ENCODE measurements at places on chromosomes 7 and 10.

GRCh38 chr7:153473185-153473584 is 579.0 kb upstream of the DPP6 start:
- DNase-seq = no peak

DNA sequence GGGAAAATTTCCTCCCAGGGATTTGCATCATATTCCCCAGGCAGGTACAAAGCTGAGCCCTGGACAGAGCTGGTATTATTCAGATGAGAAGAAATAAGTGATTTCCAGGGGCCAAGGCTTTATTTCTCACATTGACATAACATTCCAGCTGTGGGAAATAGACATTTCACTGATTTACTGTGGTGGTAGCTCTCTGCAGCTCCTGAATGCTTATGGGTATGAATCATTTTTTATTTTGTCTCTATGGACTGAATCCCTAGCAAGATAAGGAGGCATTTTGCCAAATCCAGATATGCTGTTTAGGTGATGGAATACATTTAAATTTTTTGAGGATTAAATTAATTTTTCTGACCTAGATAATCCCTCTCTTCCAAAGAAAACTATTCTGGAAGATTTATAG is 97.9 kb downstream of the MTPN start:
- no peak for DNase-seq

DNA sequence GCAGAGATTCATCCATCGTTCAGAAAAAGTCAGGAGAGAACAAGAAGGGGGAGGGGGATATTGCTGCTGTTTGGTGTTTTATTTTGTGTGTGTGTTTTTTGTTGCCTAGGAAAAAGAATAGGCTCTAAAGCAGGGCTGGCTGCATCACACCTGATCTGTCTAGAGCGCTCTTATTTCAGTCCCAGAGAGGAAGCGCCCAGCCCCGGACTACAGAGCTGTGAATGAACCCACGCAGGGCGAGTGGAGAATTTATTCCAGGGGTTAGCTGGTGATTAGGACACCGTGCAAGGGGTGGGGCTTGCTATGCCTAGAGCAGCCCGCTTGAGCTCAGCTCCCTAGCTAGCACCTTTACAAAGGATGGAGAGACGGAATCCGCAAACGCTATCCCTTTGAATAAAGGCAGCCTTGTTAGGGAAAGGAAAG is 621 bp upstream of the FAM13C start:
- no peak for DNase-seq

GRCh38 chr7:96614154-96614867 is 95.3 kb downstream of the SEM1 start:
- DNase-seq = no peak

GRCh38 chr10:52818019-52818418 is 45.4 kb upstream of the MBL2 start:
- DNase-seq = no peak

DNA sequence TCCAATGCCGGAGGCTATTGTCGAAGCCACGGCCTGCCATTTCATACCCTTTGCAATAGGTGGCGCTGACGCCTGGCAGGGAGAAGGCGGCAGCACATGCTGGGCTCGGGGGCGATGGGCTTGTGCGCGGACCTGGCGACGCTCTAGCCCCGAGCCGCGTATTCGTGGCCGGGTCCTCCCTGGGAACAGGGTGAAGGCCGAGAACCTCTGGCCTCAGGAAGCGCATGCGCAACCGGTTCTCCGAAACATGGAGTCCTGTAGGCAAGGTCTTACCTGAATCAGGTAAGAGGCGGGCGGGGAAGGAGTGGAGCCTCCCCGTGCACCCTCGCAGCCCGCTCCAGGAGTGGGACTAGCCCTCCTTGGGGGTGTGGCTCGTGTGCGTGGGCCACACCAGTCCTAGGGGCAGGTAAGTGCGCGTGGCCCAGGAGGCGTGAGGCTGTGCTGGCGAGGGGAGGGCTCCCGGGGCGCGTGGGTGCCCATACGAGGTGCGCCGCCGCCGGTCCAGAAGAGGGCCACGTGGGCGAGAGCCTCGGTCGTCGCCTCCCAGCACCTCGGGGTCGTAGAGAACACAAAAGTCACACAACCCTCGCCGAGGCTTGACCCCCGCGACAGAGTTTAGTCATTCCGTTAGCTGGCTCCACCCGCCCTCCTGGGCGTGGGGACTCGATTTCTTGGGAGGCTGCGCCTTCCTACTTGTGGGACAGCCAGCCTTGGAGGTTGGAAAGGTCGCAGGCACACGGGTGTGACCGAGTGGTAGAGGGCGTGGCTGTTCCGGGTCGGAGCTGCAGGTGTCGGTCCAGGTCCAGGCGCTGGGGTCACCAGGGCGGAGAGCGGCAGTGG is 5.6 kb upstream of the MEST start:
- DNase-seq = peak; percentile 30

- no peak for DNase-seq
These were observed 89.3 kb downstream of the MLLT10 start for GRCh38 chr10:21623291-21623690.

- DNase-seq = no peak
These were observed 31.8 kb upstream of the SHH start for GRCh38 chr7:155844019-155844453.

DNA sequence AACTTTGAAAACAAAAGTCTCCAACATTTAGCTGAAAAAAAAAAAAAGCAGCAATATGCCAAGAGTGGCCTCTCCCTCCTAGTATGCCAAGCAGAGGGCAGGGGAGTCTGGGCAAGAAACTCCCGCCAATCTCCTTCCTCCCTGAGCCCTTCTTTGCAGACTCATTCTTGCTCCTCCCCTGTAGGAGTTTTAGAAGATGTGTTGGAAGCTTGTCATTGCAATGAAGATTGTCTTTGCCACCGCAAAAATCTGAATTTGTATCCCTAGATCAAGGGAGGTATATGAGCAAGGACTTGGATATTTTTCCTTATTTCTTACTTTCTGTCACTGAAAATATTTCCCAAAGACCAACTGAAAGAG is 2.6 kb upstream of the TNS3 start:
- no peak for DNase-seq

GRCh38 chr10:87534173-87534858 is 29.6 kb downstream of the MINPP1 start:
- no peak for DNase-seq

- no peak for DNase-seq
These were observed 25.6 kb downstream of the EBF3 start for GRCh38 chr10:129938460-129938859.

DNA sequence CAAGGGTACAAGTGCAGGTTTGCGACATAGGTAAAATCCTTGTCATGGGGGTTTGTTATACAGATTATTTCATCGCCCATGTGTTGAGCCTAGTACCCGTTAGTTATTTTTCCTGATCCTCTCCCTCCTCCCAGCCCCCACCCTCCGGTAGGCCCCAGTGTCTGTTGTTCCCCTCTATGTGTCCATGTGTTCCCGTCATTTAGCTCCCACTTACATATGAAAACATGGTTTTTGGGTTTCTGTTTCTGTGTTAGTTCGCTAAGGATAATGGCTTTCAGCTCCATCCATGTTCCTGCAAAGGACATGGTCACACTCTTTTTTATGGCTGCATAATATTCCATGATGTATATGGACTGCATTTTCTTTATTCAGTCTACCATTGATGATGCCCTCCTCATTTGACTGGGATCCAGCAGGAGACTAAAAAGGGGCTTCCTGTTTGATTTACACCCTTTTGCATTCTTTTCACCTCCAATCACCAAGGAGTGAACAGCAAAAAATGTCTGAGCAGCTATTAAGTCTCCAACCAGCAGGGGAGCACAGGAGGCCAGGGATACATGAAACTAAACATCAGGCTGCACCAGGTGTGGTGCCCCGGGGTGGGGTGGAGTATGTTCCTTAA is 188.2 kb downstream of the SKIDA1 start:
- DNase-seq = no peak

GRCh38 chr7:128205068-128205467 is 36.0 kb upstream of the LEP start:
- no peak for DNase-seq

DNA sequence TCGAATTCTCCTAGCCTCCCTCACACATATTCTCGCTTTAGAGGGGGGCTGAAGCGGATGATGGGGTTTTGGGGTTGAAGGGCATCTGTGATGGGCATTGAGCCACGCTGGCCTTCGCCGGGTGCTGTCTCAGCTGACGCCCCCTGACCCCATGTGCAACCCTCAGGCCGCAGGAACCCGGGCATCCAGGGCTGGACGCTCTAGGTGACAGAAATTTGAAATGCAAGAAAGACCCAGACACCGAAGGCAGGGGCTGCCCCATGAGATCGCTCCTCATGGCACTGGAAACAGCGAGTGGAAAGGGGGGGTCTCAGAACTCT is 664 bp upstream of the C10orf88 start:
- no peak for DNase-seq

DNA sequence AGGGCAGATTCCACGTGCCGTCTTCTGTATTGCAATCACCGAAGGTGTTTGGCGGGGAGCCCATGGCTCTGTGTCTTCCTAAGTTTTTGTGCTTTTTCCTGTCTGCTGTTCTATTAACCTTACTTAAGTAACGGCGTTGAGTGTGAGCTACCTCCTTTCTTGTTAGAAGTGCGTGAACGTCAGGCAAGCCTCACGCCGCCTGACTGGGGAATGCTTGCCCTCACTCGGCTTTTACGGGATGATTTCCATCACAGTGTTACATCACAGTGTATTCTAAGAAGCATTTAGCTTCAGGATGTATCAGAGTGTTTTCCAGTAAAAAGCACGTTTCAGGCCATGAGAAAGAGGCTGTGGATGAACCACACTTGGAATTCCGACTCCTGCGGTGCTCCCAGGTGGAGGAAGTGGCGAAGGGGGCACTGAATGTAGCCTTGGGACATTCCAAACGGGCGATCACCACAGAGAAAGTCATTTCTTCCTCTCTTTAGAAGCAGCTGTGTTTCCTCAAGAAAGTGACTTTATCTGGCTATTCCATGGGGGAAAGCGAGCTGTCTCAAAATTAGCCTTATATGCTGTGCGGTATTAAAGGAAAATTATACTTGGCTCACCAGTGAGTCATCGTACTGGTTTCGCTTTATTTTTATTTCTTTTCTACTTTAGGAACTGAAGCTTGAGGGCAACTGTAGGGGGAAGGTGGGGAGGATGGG is 290.7 kb downstream of the KLF6 start:
- DNase-seq = no peak

DNA sequence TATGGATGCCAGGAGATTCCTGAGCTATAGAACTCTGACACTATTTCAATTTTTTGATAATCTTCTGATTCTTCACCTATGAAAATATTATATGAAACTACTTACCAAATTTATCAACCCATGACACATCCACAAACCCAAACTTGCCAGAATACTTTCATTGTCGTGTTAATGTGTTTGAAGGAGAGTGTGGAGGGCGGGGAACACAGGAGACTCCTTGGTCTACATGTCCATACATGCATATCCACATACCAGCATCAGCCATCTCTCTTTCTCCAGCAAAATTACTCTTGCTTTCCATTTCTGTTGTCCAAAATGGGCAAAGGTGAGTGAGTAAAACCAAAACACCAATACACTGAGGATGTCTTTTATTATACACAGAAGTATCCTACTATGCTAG is 23.5 kb upstream of the BPGM start:
- no peak for DNase-seq

DNA sequence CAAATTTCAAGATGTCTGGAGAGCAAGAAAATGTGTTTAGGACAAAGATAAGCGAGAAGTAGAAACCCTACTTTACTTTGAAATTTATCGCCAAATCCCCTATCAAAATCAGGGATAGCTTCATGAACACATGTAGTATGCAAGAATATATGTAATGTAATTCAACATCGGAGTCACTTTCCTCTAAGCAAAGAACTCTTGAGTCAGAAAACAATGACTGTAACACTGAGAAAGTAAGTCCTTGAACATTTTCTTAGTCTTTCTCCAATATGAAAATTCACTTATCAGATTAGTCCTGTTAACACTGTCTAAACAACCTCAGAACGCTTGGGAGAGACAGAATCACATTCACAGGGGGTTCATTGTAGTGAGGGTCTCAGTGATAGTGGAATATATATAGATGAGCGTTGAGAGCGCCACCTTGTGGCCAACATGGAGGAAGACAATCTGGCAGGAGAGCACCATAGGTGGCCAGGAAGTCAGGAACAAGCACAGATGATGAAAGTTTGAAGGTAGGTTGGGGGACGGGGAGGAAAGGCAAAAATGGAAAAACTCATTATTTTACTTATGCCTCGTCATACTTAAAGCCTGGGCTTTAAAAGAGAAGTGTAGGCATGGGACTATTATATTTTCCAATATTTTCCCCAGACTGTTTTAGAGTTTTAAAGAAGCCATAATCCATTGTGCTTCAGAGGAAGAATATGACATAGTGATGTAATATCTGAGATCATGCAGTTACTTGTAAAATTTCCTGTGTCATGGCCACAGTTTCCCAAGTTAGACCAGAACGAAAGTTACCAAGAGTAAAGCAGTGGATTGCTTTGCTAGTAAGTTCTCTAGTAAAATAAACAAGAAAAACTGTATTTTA is 115.5 kb upstream of the GNAI1 start:
- DNase-seq = peak; percentile 27

GRCh38 chr7:21544303-21544656 is 1.4 kb downstream of the DNAH11 start:
- DNase-seq = no peak

DNA sequence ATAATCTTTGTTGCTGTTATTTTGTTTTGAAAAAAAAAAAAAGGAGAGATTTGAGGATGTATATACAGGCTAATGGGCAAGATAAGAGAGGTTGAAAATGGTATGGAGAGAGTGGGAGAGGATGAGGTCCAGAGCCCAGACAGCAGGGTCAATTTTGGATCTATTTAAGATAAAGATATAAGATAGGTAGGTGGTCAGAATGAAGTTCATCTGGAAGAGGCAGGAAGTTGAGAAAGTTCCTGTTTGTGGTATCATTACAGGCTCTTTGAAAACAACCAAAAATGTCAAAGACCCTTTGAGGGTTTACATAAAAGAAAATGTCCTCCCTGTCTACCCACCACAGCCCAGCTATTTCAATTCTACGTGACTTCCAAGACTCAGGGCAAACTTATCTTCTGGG is 7.5 kb downstream of the CEP41 start:
- DNase-seq = no peak

GRCh38 chr10:112949143-112949823 is 764 bp upstream of the TCF7L2 start:
- DNase-seq = no peak

- no peak for DNase-seq
These were observed 975.2 kb upstream of the GHITM start for GRCh38 chr10:83164156-83164555.

DNA sequence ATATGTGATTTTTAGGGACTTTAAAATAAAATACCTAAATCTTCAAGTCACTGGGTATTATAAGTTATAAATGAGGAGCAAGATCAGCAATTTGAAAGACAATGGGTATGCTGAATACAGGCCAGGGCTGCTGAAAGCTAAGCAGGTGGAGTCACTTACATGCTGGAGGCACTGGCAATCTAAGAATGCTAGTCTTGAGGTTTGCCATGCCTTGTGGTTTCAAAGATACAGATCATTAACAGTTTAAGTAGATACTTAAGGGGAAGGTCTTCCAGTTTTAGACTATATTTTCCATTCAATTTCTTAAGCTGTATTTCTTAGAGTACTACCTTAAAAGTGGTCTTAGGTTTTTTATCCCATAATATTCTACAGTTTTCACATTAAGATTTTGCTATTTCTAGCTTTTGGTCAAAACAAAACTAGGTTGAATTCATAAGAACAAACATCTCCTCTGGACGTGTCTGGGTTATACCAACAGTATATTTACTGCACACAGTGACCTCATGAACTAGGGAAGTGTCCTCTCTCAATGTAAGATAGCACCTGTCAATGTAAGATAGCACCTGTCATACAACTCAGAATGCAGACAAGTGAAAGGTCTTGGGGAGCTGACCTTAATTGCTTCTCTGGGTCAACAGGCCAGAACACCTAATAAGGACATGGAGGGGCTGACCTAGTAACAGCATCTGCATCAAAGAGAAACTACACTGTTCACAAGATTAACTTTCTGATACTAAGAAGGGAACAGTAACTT is 2.0 kb downstream of the SRI start:
- no peak for DNase-seq

Data from C1 segment of cervical spinal cord (tissue), 14 donors.